ENCODE measurements at places on chromosomes 6 and 20.

- no peak for DNase-seq
Measured at GRCh38 chr6:145213614-145214013, 521.7 kb downstream of the EPM2A start.

- no peak for DNase-seq
Measured at GRCh38 chr20:63539092-63539430, 1.9 kb upstream of the PTK6 start.

GRCh38 chr6:157172231-157172701 is 151.1 kb downstream of the TMEM242 start:
- peak; percentile 46 for DNase-seq

DNA sequence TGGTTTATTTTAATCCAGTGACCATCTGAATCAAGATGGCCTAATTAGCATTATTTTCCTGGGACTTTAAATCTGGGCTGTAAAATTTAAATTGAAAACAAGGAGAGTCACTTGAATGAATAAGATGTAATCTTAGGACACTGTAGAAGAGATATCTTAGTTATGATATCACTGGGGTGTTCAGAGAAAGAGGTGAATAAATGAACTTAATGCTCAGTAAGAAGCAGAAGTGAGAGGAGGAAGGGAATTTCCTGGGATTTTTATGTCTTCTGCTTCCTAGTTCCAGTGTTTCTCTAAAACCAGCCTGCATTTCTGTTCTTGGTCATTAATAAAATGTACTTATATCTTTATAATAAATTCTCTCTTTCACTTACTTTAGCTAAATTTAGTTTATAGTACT is 136.8 kb upstream of the PTPRK start:
- peak; percentile 1 for DNase-seq

- peak; percentile 67 for DNase-seq
Measured at GRCh38 chr6:106300944-106301343, 24.6 kb downstream of the ATG5 start.

DNA sequence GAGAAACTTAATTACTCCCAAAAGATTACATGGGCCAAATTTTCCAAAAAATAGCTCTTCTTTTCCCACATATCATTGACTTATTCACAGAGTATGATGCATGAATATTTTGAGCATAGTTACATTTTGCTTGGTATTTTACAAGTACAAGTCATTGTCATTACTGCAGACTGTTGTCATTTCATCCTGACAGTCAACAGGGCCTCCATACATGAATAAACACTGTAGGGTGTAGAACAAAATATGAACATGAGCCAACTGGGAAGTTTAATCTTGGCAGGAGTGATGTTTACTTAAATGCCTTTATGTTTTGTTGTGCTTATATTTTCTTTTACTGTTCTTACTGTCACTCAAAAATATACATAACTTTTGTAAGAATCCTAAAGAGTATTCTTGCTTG is 340.7 kb downstream of the ADGRB3 start:
- no peak for DNase-seq

GRCh38 chr6:117795234-117795633 is 111.8 kb upstream of the SLC35F1 start:
- no peak for DNase-seq

GRCh38 chr6:100466410-100467128 is 1.8 kb upstream of the SIM1 start:
- no peak for DNase-seq

- no peak for DNase-seq
Measured at GRCh38 chr6:56739836-56740815, 97.4 kb upstream of the DST start.
